ENCODE measurements at places on chromosomes 1 and 21.

GRCh38 chr1:18058981-18059605 is 48.5 kb upstream of the IGSF21 start:
- DNase-seq = no peak

DNA sequence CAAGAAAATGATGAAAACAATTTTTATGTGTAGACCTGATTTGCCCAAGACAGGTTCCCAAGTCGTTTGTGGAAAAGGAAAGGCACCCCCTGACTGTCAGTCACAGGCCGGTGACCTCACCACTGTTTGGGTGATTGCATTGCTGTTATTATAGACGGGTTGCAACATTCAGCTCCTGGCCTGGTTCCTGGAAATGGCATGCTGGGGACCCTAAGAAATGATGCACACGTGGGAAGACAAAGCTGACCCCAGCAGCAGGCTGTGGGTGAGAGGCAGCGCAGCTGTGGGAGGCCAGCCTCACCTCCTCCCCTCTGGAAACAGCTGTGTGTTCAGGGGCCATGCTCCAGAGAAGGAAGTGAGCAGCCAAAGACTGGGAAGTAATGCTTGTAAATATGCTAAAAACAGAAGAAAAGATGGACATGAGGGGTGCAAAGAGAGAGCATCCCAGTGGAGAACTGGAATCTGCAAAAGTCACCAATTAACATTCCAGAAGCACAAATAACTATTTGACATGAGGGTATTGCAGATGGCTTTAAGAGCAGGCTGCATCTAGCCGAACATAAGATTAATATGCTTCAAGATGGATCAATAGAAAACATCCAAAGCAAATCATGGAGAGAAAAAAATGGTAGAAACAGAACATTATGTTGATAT is 23.4 kb upstream of the ABCG1 start:
- DNase-seq = no peak

DNA sequence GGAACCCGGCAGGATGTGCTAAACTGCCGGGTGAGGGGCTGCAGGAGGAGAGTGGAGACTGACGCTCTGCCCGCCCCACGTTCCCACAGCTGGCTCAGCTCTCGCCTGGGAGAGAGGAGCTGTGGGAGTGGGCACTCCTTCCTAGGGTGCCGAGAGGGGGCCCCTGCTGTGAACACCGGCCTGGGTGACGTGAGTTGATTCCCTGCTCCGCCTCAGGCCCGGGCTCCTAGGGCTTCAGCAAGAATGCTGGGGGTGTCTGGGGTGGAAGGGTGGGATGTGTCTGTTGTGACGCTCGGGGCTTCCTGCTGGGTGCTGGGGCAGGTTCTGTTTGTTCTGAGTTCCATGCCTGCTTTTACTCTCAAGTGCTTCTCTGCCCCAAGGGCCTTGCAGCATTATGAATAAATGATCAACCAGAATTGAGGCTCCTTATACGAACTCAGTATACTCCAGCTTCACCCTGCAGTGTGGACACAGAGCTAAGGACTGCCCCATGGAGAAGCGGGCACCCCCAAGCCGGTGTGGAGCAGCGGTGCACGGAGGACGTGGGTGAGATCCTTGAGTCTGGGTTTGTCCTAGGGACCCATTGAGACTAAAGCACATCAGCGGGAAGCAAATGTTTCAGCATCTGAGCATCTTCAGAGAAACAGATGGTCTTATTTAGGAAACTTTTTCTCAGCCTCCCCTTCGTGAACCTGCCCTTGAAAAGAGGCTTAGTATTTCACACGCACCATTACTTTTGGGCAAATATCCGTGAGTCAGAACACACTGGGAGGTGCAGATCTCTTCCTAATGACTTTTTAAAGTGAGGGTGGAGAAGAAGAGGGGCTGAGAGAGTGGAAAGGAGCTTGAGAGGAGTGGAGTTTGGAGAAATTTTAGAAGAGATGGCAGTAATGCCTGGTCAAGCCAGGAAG is 41.7 kb downstream of the SYT6 start:
- DNase-seq = no peak

DNA sequence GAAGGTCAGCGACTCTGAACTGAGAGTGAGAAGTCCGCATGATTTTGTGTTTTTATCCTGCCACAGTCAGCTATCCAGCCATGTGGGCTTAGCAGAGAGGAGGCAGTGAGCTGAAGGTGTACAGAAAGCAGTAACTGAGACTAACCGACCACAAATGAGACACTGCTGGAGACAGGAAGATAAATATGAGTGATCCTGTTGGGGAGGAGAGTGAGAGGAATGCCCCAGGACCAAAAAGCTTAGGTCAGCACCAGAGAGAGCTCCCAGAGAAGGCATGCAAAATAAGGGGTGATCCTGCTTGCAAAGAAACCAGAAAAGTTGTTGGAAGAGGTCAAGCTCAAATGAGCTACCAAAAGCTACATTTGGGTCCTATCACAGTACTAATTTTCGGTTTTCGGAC is 63.7 kb downstream of the HLCS start:
- DNase-seq = no peak

DNA sequence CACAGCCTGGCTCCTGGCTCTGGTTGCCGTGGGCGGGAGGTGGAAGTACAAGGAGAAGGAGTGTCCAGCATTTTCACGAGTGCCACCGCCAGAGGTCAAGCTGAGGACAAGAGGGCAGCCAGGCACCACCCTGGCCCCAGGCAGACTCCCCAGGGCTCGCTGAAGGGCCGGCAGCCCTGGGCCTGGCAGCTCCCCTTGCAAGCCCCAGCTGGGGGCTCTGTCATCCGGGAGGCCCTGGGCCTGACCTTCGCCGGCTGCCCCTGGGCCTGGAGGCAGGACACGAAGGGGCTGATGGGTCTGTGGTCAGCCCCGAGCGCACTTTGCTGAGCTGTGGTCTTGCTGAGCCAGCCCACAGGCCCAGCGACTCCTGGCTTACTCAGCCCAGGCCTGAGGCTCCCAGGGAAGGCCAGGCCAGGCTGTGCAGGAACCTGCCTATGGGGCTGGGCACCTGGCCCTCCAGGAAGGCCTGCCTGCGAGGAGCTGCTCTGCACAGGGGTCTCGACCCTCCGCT is 74.8 kb downstream of the MORN1 start:
- no peak for DNase-seq

DNA sequence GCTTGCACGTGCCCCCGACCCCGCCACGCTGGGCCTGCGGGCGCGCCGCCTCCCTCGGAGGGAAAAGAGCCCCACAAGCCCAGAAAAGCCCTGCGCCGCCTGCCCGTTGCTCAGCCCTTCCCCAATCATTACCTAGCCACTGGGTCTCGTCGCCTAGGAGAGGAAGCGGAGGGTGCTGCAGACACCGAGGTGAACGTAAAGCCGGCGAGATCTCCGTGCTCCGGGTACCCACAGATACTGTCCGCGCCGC is at the start of gene ENO1:
ENO1 (minus strand) TSS at position 239 of the 250 bp plus-strand sequence. CDS start 3,778 bp downstream, outside the sequence.
- DNase-seq = no peak

- no peak for DNase-seq
Observed at GRCh38 chr1:32724678-32725614, 22.4 kb upstream of the SYNC start.

GRCh38 chr1:194616835-194617234 is 1430.4 kb upstream of the B3GALT2 start:
- no peak for DNase-seq

- no peak for DNase-seq
Observed at GRCh38 chr21:26284531-26284930, 114.0 kb upstream of the APP start.

- DNase-seq = no peak
Observed at GRCh38 chr21:33059380-33059841, 10.5 kb upstream of the OLIG1 start.

DNA sequence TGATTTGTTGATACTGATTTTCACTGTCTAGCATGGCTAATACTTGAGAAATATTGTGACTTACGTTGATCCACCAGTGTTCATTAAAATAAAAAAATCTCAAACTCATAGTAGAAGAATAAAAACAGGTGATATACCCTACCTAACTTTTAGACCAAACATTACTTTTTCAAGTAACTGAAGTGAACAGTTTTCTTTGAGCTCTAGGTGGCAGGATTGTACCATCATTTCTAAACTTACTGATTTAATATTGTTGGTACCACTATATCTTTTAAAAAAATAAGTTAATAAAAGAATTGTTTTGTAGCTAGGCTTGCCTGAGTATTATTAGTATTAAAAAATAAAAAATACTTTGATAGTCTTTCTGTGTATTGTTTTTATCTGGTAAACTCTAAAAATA is 21.5 kb downstream of the CDC73 start:
- DNase-seq = no peak

DNA sequence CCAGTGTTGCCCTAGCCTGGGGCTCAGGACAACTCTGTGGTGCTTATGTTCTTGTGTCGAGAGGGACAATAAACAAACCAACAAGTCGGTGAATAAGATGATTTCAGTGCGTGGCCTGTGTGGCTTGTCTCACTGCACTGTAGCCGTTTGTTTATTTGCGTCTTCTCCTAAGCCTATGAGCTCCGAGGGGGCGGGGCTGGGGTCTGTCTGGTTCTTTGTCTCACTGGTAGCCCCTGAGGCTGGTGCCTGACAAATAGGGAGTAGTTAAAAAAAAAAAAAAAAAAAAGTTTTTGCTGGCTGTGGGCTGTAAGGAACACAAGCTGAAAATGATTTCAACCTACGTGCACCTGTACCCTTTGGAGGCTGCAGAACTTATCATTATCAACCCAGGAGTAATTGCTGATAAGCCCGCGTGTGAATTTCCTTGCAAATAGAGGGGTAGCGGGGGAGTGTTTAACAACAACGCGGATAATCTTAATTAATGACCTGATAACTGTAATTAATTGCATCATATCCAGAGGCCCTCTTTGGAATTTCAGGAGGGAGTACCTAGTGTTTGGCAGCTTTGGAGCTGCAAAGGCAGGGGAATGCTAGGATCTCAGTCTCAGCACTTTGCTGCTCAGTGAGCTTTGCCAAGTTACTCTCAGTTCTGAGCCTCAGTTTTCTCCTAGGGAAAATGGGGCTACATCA is 925 bp upstream of the ARHGEF10L start:
- DNase-seq = no peak

DNA sequence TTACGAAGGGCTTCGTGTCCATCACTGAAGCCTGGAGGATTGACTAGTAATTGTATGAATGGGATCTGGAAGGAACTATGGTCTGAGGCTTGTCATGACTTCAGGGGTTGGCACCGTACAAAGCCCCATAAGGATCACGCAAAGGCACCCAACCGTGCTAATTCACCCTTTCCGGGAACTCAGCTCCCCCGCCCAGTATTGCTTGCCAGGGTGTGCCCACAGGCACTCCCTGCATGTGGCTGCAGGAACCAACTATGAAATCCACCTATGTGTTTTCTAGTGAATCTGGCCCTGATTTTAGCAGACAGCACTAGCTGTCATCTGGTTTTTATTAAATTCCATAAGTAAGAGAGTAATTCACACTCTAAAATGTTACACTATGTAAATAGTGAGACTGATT is 139.2 kb downstream of the TM2D1 start:
- no peak for DNase-seq

GRCh38 chr1:96660051-96660450 is 61.5 kb upstream of the PTBP2 start:
- no peak for DNase-seq

- DNase-seq = no peak
Observed at GRCh38 chr1:228768355-228769000, 33.2 kb downstream of the RHOU start.

GRCh38 chr1:170067253-170067819 is 7.2 kb downstream of the KIFAP3 start:
- no peak for DNase-seq

DNA sequence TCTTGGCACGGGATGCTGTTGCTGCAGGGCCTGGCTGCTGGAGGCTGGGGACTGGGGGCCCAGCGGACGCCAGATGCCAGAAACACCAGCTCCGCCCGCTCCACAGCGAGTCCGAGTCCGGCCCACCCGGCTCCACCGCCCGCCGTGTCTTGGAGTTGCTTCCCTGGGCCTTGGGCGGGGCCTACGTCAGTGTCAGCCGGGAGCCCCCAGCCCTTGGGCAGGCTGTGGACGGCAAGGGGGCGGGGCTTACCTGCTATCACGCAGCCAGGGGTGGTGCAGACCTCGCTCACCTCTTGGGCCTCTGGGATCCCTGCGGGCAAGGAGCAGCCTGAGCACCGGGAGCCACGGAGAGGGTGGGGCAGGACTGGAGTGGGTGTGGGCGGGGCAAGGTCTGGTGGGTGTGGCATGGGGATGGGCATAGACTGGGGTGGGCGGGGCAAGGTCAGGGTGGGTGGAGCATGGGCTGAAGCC is 21.8 kb downstream of the MMEL1 start:
- DNase-seq = no peak

GRCh38 chr1:23980728-23981070 is 572 bp upstream of the SRSF10 start:
- DNase-seq = no peak

DNA sequence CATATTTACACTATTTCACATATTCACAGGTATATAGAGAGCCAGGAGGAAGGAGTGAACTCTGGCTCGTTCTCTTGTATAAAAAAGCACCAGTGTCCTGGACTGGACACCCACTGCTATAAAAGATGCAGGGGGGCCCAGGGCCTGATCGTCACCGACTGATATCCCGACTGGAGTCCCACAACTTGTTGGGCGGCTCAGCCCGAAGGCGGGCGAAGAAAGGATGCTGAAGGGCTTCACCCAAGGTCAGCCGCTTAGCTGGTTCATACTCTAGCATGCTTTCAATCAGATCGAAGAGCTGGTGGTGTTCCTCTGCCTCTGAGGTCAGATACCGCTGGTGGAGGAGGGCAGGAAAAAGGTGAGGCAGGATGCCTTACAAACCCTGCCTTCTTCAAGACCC is 907 bp upstream of the SCAMP3 start:
- DNase-seq = no peak

- DNase-seq = no peak
Observed at GRCh38 chr1:64842224-64842623, 97.3 kb downstream of the RAVER2 start.

DNA sequence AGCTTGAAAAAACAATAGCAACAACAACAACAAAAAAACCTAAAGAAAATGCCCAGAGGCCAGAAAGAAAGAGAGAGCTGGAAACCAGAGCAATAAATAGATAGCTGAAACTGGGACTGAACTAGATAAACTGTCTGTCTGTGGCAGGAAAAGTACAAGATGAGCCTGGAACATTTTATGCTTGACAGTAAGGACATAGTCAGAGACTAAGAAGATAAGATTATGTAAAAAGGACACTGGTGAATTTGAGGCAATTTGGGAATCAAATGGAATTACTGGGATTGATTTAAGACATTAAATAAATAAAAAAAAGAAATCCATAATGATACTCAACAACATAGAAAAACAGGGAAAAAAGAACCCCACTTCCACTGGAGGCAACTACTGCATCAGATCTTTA is 1.7 kb upstream of the KIFAP3 start:
- no peak for DNase-seq

- DNase-seq = no peak
Observed at GRCh38 chr1:160367934-160368923, 1.4 kb downstream of the NHLH1 start.

GRCh38 chr1:238135708-238136664 is 245.3 kb upstream of the ZP4 start:
- no peak for DNase-seq

DNA sequence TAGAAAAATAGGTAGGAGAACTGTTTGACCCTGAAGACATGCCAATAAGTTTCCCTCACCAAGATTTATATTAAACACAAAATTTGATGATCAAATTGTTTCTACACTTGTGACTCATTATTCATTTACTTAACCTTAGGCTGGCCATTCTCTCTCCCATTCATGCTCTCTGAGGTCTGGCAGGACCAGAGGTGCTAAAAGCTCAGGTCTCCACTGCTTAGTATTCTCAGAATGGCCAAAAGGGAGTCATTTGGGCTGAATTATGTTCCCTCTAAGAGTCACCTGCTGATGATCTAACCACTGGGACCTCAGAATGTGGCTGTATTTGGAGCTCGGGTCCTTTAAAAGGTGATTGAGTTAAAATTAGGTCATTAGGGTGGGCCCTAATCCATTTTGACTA is 47.1 kb upstream of the ATP1B1 start:
- DNase-seq = no peak

GRCh38 chr21:41777951-41778815 is 11.3 kb upstream of the RIPK4 start:
- DNase-seq = peak; percentile 12
